ENCODE measurements at places on chromosomes 2 and 18.

GRCh38 chr2:178855151-178855550 is 47.9 kb upstream of the TTN start:
- no peak for DNase-seq

GRCh38 chr2:158184001-158184400 is 82.3 kb downstream of the UPP2 start:
- no peak for DNase-seq

DNA sequence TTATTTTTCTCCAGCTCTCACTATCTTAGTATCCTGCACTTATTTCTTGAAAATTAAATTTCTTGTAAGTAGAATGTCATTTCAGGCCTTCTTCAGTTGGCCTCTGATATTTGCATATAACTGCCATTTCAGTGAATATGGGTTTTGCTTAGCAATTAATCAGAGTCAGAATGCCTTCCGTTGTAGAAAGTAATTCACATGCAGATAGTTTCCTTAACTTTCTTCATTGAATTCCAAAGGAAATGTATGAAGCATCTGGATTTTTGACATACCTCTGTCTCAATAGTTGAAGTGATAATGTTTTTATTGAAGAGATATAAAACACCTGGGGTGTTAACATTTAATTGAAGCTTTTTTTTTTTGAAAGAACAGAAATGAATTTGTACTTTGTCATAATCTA is 914.1 kb upstream of the NXPH2 start:
- DNase-seq = no peak

DNA sequence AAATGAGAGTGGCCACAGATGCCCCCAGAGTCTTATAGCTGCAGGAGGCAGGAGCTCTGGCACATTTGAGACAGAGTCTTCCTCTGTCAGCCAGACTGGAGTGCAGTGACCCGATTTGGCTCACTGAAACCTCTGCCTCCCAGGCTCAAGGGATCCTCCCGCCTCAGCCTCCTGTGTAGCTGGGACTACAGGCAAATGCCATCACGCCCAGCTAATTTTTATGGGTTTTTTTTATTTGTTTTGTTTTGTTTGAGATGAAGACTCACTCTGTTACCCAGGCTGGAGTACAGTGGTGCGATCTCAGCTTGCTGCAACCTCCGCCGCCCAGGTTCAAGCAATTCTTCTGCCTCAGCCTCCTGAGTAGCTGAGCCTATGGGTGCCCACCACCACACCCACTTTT is 80.7 kb upstream of the CABLES1 start:
- DNase-seq = no peak

DNA sequence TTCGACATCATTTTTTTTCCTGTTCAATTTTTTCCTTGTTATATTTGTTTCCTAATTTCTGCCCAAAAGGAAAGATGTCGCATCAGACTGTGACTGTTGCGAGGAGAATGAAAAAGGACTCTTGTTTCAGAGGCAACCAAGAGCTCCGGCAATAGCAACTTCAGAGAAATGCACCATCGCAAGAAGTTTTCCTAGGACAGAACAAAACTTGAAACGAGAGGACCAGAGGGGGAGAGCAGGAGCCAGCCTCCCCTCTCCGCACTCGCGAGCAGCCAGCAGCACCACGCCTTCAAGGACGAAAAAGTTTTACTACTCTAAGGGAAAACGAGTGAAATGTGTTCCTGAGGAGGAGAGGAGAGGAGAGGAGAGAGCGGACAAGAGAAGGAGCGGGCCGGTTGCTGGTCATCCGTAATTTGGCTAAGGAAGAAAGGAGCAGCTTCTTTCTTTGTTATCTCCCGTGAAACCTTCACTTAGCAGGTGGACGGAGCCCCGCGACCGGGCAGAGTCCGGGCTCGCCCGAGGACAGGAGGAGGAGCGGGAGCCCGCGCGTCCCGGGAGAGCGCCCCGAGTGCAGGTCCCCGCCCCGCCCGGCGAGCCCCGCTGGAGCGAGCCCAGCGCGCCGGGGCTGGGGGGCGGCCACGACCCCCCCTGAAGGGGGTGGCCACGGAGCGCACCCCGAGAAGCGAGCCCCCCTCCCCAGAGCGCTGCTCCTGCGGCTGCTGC is 744 bp downstream of the POU3F3 start:
- DNase-seq = no peak

- no peak for DNase-seq
Measured at GRCh38 chr2:55995211-55995610, 71.6 kb upstream of the EFEMP1 start.

DNA sequence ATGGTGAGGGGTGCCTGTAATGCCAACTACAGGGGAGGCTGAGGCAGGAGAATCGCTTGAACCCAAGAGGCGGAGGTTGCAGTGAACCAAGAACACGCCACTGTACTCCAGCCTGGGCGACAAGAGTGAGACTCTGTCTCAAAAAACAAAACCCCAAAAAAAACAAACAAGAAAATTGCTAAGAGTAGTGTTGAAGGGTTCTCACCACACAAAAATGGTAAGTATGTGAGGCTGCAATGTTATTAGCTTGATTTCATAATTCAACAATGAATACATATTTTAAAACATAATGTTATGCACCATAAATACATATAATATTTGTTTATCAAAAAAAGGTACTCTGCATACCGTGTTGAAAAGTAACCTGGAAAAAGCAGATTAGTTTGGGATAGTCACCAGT is 45.8 kb downstream of the PSMG2 start:
- DNase-seq = no peak

GRCh38 chr2:144535300-144535699 is 15.4 kb upstream of the ZEB2 start:
- no peak for DNase-seq

- DNase-seq = no peak
Measured at GRCh38 chr18:3211236-3211992, 8.4 kb downstream of the MYOM1 start.

DNA sequence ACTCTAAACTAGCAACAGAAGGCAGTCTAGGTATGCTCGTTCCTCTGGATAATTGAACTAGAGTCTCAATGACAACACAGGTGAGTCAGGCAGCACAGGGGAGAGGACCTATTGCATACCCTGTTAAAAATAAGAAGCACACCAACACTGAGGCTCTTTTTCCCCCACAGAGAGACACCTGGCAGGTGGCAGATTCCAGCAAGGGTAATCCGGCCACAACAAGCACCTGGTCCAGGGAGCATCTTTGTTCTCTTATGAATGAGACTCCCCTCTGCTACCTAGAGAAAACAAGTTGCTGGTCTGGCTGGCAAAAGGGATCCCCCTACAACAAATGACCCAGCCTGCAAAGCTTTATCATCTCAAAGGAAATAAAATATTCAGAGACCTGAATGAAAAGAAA is 508.9 kb upstream of the POU3F3 start:
- no peak for DNase-seq

DNA sequence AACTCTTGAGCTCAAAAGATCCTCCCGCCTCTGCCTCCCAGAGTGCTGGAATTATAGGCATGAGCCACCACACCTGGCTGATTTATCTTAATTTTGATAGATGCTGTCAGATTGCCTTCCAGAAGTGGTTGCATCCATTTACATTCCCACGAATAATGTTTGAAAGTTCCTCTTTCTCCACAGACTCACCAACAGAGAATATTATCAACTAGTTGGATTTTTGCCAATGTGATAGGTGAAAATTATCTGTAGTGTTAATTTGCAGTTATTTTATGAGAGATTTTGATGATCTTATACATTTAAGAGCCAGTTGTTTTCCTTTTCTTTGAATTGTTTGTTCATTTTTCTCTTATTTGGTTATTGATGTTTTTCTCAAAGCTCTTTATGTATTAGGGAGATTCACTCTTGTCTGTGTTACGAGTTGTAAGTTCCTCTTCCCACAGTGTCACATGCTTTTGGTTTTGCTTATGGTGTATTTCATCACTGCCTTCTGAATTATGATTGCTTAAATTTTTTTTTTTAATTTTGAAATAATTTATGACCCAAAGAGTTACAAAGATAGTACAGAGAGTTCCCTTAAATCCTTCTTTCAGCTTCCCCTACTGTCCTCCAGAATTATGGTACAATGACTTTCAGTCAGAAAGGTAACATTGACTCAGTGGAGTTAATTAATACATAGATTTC is 20.7 kb upstream of the NT5DC4 start:
- no peak for DNase-seq

DNA sequence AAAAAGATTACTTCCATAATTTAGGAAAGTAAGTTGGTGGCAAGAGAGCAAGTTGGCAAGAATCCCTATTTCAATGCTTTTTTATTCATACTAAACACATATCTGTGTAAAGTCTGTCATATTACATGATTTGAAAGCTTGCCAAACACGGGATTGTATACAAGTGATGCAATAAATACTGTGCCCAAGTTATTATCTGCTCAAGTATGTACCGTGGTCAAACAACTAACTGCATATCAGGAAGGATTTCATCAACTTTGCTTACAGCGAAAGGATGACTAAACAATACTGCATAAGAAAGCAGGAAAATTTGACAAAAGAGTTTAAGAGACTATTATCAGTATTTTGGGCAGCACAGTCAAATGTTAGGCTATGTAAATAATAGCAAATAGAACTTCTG is 69.6 kb upstream of the SCN1A start:
- DNase-seq = no peak

DNA sequence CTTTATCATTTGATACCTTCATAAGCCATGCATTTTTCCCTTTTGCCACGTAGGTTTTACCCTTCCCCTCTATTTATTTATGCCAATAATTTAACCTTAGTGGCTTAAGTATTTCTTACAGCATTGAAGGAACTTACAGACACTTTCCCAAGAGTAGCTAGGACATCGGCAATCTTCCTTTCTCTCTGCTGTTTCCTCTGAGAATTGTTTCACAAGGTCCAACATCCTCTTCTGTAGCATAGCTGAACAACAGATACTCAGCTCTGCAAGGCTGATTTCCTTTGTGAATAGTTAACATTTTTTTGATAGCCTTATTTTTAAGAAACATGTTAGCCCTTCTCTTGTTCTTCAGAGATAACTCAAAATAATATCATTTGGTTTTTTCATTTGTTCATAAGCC is 1.1 kb upstream of the GCA start:
- DNase-seq = no peak

GRCh38 chr2:20590704-20591515 is 60.0 kb downstream of the HS1BP3 start:
- DNase-seq = no peak

- DNase-seq = no peak
Measured at GRCh38 chr2:219609149-219609750, 11.6 kb downstream of the STK11IP start.

- no peak for DNase-seq
Measured at GRCh38 chr2:47276061-47276460, 121.0 kb upstream of the STPG4 start.

- DNase-seq = no peak
Measured at GRCh38 chr2:191465766-191466420, 212.0 kb upstream of the NABP1 start.

GRCh38 chr2:212428681-212429478 is 109.7 kb downstream of the ERBB4 start:
- DNase-seq = no peak

GRCh38 chr18:24395049-24395795 is 2.4 kb downstream of the OSBPL1A start:
- no peak for DNase-seq

DNA sequence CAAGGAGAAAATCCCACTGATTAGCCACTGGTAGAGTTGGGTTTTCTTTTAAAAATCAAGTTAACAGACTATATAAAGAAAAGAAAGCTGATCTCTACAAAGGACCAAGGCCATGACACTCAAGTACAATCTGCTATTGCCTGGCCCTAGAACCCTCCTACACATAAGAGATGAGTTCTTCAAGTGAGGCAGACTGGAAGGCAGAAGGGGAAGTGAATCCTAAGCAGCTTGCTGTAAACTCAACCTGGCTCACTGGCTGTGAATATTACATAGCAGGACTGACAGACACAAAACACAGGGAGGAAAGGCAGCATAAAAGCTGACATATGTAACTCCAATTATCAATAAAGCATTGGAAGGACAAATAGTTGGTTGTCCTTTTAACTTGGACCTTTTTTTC is 65.4 kb downstream of the TRIP12 start:
- peak; percentile 18 for DNase-seq

GRCh38 chr2:196955036-196955435 is 28.5 kb upstream of the PGAP1 start:
- no peak for DNase-seq

- DNase-seq = no peak
Measured at GRCh38 chr2:188788621-188789020, 185.6 kb upstream of the COL3A1 start.

DNA sequence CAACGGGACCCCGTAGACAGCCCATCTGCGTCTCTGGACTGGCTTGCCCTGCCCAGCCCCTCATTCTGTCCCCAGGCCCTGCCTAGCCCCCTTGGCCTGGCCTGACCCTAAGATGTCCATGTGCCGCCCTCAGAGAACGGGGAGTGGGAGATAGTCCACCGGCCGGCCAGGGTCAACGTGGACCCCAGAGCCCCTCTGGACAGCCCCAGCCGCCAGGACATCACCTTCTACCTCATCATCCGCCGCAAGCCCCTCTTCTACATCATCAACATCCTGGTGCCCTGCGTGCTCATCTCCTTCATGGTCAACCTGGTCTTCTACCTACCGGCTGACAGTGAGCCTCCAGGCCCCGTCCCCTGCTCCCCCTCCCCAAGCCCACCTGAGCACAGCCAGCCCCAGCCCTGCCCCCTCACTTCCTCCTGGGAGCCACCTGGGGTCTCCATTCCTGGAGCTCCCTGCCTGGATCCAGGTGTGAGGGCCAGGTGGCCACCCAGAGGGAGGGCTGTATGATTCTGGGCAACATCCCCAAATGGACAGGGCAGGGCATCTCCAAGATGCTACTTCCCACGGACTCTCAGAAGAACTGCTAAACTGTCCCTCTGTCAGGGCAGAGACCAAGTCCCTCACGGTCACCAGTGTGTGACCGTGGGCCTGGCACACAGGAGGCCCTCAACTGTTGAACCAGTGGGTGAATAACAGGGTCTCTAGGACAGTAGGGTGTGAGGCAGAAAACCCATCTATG is 4.0 kb downstream of the CHRND start:
- no peak for DNase-seq

Data from CD4-positive, alpha-beta T cell treated with Interleukin-4 for 1 hour (primary cell).